ENCODE measurements at places on chromosomes 5 and 9.

- no peak for DNase-seq
These were observed 240.1 kb downstream of the DNAH5 start for GRCh38 chr5:13704396-13704795.

- DNase-seq, result no peak
These were observed 180.8 kb downstream of the HSD17B3 start for GRCh38 chr9:96121136-96121535.

- DNase-seq, result no peak
These were observed 272.9 kb downstream of the PDE4D start for GRCh38 chr5:59620535-59621212.

- DNase-seq, result no peak
These were observed 81.8 kb downstream of the LURAP1L start for GRCh38 chr9:12856603-12857002.

- no peak for DNase-seq
These were observed 116.6 kb upstream of the BNC2 start for GRCh38 chr9:16987026-16987425.
